ENCODE measurements at places on chromosomes 11 and 22.

GRCh38 chr11:13262096-13262495, 15.5 kb upstream of the BMAL1 start:
- DNase-seq = no peak

DNA sequence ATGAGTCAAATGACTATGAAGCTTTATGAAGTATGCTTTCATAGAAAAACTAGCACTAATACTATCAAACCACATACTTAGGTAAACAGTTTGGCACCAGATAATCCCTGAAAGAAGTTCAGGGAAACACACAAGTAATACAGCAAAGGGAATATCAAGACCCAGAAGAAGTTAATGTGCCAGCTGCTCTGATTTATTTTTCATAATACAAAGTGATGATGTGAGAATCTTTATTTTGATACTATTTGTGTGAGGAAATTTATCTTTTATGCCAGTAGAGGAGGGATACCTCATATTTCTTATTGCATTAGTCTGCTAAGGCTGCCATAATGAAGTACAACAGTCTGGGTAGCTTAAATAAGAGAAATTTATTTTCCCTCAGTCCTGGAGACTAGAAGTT, 67.7 kb upstream of the ANO3 start:
- no peak for DNase-seq

- DNase-seq = no peak
These were observed 24.7 kb downstream of the IGLL5 start for GRCh38 chr22:22912135-22912987.

DNA sequence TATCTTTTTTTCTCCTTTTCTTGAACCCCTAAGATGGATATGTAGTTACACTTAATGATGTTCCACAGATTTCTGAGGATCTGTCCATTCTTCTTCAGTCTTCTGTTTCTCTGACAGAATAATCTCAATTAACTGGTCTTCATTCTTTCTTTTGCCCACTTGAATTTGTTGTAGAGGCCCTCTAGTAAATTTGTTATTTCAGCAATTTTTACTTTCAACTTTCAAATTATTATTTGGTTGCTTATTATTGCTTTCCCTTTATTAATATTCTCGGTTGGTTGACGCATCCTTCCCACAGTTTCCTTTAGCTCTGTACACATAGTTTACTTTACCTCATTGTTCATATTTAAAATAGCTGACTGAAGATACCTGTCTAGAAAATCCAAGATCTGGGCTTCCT, 1013.7 kb upstream of the CNTN5 start:
- no peak for DNase-seq
